ENCODE measurements at places on chromosomes 4 and X.

DNA sequence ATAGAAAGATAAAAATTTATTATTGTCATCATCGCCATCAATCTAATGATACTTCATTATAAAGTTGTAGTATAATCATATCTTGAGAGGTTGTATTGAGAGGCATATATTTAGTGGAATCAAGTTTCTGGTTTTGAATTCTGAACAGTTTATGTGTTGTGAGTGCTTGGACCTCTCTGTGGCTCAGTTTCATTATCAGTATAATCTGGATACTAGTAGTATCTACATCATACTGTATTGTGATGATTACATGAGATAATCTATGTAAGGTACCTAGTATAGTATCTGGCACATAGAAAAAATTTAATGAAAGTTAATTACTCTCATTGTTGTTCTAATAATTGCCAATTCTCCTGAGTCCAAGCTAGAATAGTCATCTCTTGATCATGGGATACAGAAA is 161.2 kb upstream of the UBQLN2 start:
- ATAC-seq = no peak

GRCh38 chrX:27597508-27597907 is 7.4 kb downstream of the DCAF8L2 start:
- no peak for ATAC-seq

GRCh38 chr4:106368678-106369077 is at the start of gene GIMD1:
GIMD1 (minus strand) TSS chr4:106368778; CDS start chr4:106367435, 1,343 bp downstream.
- ATAC-seq = no peak

GRCh38 chr4:26362745-26363439 is 42.1 kb downstream of the RBPJ start:
- no peak for ATAC-seq

- ATAC-seq = no peak
Observed at GRCh38 chr4:2241003-2241402, 918 bp downstream of the HAUS3 start.

- no peak for ATAC-seq
Observed at GRCh38 chrX:109830157-109830703, 97.2 kb upstream of the ACSL4 start.
